ENCODE measurements at places on chromosomes 1 and 21.

GRCh38 chr1:83086346-83086745 is 912.6 kb downstream of the TTLL7 start:
- no peaks in the 10 kb centered on the region for H3K36me3 ChIP-seq
- H3K27ac ChIP-seq: no peak overlapping the region
- no peak overlapping the region for H3K4me3 ChIP-seq
- no peak for DNase-seq
- H3K4me1 ChIP-seq: no peaks in the 10 kb centered on the region
- no peaks in the 10 kb centered on the region for H3K27me3 ChIP-seq

DNA sequence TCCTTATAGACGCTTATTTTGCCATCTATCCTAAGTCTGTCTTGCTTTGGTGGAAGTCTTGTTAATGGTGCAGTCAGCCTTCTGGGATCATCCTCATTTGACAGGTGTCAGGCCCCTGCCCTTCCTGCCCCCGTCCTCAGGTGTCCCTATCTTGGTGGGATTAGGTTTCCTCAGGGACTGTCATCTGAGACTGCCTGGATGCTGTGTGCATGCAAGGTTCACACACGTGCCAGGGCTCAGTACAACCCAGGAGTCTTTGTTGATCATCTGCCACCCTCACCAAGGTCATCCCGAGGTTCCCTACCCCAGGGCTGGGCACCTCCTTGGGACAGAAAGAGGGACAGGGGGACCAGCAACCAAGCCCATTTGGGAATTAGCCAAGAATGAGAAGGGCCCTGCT is 18.0 kb downstream of the PADI2 start:
- no peak overlapping the region for H3K4me3 ChIP-seq
- no peak overlapping the region for H3K27ac ChIP-seq
- no peak for DNase-seq
- no peaks in the 10 kb centered on the region for H3K27me3 ChIP-seq

DNA sequence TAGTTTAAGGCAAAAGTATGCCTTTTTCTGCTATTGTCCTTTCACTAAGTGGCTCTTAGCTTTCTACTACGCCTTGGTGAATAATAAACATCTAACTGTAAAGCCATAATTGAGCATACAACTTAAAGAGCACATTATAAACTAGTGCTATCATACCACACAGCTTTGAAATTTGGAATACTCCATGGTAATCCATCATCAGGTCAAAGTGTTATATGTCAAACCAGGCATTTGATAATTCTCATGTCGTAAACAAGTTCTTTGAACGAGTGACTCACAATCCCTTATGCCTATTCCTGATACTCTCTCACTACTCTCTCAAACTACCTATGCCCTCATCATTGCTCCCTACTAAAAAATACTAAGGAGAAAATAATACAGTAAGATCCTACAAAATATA is 60.3 kb upstream of the FMN2 start:
- H3K27me3 ChIP-seq: no peaks in the 10 kb centered on the region
- no peak overlapping the region for H3K4me3 ChIP-seq
- no peak for DNase-seq
- no peak overlapping the region for H3K27ac ChIP-seq
- no peaks in the 10 kb centered on the region for H3K4me1 ChIP-seq

DNA sequence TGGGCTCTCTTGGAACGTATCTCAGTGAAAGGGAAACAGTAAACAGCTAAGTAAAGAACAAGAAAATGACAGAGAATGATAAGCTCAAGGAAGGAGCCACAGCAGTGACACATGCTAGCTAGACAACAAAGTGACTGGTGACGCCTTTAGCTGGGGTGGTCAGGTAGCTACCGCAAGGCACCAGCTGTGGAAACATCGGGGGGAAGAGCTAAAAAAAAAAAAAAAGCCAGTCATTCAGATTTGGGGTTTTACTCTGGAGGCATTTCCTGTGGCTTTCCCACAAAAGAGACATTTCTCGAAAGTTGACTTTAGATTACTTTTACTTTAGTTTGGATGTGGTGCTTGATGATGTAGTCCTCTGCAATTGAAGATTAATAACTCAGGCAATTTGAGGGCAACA is 2.1 kb downstream of the FHAD1 start:
- peaks cover 63% of the 10 kb centered on the region for H3K27me3 ChIP-seq
- DNase-seq: peak; percentile 69
- peaks cover 10% of the 10 kb centered on the region for H3K36me3 ChIP-seq
- H3K4me3 ChIP-seq: peak overlapping the region; percentile 62
- H3K27ac ChIP-seq: peak overlapping the region; percentile 88
- H3K4me1 ChIP-seq: peaks cover 63% of the 10 kb centered on the region

- H3K4me1 ChIP-seq: peaks cover 21% of the 10 kb centered on the region
- H3K27me3 ChIP-seq: no peaks in the 10 kb centered on the region
- no peak overlapping the region for H3K27ac ChIP-seq
- no peaks in the 10 kb centered on the region for H3K36me3 ChIP-seq
- H3K4me3 ChIP-seq: no peak overlapping the region
Measured at GRCh38 chr1:10063878-10064277, 31.1 kb downstream of the UBE4B start.

DNA sequence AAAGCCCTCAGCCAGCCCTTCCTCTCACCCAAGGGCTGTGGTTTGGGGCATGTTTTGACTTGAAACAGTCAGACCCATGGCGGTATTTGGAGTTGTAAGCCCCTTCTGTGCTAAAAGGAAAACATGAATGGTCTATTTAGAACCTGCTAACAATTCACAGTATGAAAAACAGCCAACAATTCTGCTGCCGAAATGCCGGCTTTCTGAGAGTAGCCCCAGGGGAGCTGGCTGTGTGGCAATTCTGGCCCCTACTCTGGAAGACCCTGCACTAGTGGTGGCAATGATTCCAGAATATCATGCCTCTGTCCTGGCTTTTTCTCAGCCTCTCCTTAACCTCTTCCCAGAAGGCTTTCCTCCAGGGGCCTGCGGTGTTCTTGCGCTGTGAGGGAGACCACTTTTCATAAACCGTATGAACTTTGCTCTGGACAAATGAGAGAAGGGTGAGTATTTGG is 118.7 kb downstream of the EDEM3 start:
- H3K27ac ChIP-seq: no peak overlapping the region
- H3K4me3 ChIP-seq: no peak overlapping the region
- no peaks in the 10 kb centered on the region for H3K36me3 ChIP-seq
- no peaks in the 10 kb centered on the region for H3K4me1 ChIP-seq

GRCh38 chr21:46269466-46269865 is 15.9 kb downstream of the MCM3AP start:
- H3K4me1 ChIP-seq: no peaks in the 10 kb centered on the region
- no peak for DNase-seq
- H3K4me3 ChIP-seq: no peak overlapping the region

- H3K36me3 ChIP-seq: peaks cover 29% of the 10 kb centered on the region
- no peak overlapping the region for H3K27ac ChIP-seq
- DNase-seq: no peak
- H3K4me1 ChIP-seq: peaks cover 20% of the 10 kb centered on the region
- H3K27me3 ChIP-seq: no peaks in the 10 kb centered on the region
- no peak overlapping the region for H3K4me3 ChIP-seq
Measured at GRCh38 chr1:9559673-9560072, 20.4 kb downstream of the SLC25A33 start.

DNA sequence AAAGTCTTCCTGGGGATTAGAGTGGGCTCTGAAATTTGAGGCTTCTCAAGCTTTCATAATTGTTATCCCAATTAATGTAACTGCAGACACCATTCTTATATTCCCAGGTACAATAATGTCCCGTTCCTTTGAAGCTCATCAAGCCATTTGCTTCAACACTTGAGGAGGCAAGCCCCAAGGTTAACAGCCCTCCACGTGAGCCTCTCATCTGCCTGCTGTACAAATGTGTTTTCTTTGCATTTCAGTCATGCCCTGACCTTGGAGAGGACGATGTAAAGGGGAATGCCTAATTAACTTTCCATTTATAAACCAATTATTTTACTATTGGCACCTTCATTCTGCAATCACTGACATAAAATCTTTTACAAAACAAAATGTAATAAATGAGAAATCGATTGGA is 106.3 kb downstream of the SETD4 start:
- H3K4me3 ChIP-seq: no peak overlapping the region
- H3K4me1 ChIP-seq: no peaks in the 10 kb centered on the region
- H3K27me3 ChIP-seq: peaks cover 7% of the 10 kb centered on the region
- H3K27ac ChIP-seq: no peak overlapping the region
- DNase-seq: no peak
- no peaks in the 10 kb centered on the region for H3K36me3 ChIP-seq

DNA sequence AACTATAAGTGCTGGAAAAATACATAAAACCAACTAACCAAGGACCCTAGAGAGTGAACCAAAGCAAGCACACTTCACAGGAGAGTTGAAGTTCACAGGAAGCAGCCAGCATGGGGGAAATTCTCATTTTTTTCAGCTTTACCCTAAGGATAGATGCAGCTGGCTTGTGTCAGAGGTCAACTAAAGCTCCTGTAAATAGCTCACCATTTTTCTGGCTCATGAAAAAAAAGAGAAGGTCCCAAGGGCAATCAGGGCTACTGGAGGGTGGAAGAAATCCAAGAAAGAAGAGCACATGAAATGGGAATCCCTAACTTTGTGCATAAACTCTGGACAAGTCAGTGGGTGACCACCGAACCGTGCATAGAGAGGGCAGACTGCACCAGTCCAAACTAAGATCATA is 58.3 kb downstream of the KCNJ15 start:
- no peaks in the 10 kb centered on the region for H3K4me1 ChIP-seq
- no peaks in the 10 kb centered on the region for H3K36me3 ChIP-seq
- H3K27ac ChIP-seq: no peak overlapping the region
- no peak for DNase-seq

All from activated T-helper 1 cell treated with anti-CD3 and anti-CD28 coated beads, Interleukin-12 subunit alpha, Interleukin-12 subunit beta, Interleukin-2, Interleukin-4 antibody, amounts not matched to agents 30 ng/mL and 10 ng/mL and 1 ng/mL, durations not matched to agents 14 hours and 24 hours and 36 hours (primary cell).